ENCODE measurements at places on chromosomes 3 and 15. TPM values are rescaled to one million over a fixed set of nuclear protein-coding genes. Genes with fewer than 3 reads are reported as not detected.

Gene ANKUB1
- total RNA-seq, result 3.1 TPM

Gene DNAJA4
- 34.4 TPM for total RNA-seq

Gene SLC28A2
- total RNA-seq, result 0.21 TPM

Gene SNX22
- total RNA-seq, result 17.4 TPM

Gene GPR171
- total RNA-seq, result 1.3 TPM

Gene KLHL40
- not detected for total RNA-seq

Gene ZMYND10
- 32.8 TPM for total RNA-seq

Gene OR5K2
- not detected for total RNA-seq

Gene NR2E3
- not detected for total RNA-seq

Gene NUP210
- 22.2 TPM for total RNA-seq

Gene CAND2
- 6.4 TPM for total RNA-seq

Gene SLC2A2
- total RNA-seq, result not detected

Gene MUC20
- total RNA-seq, result 14.3 TPM

Gene CLDN16
- 0.74 TPM for total RNA-seq

Gene CPN2
- total RNA-seq, result not detected

Gene DUOXA2
- not detected for total RNA-seq

Gene ADGRG7
- total RNA-seq, result not detected

Gene GOLGA8S
- total RNA-seq, result 0.53 TPM

Gene GOLGA6D
- not detected for total RNA-seq

Gene SCAANT1
- not detected for total RNA-seq

Gene BSN
- 0.35 TPM for total RNA-seq

Gene TRMT10C
- total RNA-seq, result 17.4 TPM

Gene NMD3
- 46.0 TPM for total RNA-seq

Gene SAMMSON
- not detected for total RNA-seq

Gene GOLGA8T
- total RNA-seq, result not detected

Gene FMN1
- 38.8 TPM for total RNA-seq

Gene VPS13C
- 100 TPM for total RNA-seq

Gene MYLK
- total RNA-seq, result 156 TPM

Gene HYAL1
- total RNA-seq, result 58.2 TPM

Gene TRAT1
- 1.3 TPM for total RNA-seq

Gene NRROS
- total RNA-seq, result 20.7 TPM

Gene ZMAT3
- 20.6 TPM for total RNA-seq

Gene LRRN1
- total RNA-seq, result 2.0 TPM

Gene KBTBD13
- not detected for total RNA-seq

Gene ANKRD34C
- total RNA-seq, result not detected

Gene SLC22A14
- total RNA-seq, result not detected

Gene COL6A5
- 4.5 TPM for total RNA-seq

Gene VIPR1
- total RNA-seq, result 212 TPM

Gene CLRN1
- not detected for total RNA-seq

All from lower lobe of right lung (tissue), 2 donors.